ENCODE measurements at places on chromosomes 3 and 15.

DNA sequence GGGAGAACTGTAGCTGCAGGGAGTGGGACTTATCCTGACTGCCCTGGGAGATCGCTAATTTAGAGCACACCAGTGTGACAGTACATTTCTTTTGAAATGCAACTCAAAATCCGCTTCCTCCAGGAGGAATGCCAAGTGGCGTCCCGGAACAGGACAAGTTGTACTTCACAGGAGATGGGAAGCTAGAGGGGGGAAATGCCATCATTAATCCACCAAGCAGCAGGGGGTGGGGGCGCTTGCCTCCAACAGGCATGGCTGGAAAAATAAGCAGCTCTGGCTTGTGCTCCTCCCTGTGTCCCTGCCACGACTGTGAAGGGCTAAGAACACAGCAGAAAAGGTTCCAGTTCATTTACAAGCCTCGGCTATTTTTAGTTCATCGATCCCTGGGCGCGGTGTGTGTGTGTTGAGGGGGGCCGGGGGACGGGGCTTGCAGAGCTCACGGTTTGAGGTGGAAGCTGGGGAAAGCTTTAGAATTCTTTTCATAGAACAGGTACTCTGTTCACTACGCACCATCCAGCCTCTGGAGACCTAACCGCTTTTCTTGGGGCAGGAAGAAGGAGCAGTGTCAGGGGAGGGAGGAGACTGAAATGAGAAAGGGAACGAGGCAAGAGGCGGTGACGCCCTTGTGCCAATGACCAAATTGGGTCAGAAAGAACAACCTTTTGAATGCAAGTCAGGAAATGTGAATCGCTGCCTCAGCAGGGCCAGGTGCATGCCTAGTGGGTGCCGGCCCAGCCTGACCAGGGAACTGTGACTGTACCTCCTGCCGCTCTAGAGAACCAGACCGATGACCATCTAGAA is 51.8 kb upstream of the DGKG start:
- no peak for DNase-seq

DNA sequence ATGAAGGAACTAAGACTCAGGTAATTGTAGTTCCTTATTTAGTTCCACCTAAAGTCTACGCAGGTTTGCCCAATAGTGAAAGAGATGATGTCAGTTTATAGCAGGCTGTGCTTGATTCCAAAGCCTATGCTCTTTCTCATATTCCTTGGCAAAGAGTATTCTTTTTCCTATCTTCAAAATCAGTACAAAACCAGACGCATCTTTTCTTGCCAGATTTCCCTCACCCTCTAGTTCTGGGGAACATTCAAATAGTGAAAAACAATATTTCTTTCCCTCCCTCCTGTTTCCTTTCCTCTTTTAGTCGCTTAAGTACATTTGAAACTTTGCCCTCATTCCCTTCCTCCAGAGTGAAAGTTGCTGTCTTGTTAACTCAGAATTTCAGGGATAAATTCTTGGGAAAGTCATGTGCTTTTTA is 134.6 kb upstream of the PDZRN3 start:
- no peak for DNase-seq

DNA sequence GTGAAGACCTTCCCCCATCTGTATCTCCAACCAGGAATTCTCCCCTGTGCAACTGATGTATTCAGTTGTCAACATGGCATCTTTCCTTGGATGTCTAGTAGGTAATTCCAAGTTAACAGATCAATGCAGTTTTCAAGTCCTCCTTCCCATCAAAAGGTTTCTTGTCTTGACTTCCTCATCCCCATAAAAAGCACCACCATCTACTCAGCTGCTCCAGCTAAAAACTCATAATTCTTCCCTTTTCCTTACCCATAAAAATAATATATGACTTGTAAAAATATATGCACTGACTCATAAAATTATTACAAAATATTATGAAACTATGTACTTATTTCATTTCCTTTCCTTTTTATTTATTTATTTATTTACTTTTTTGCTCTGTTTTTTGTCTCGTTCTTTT is 5.0 kb upstream of the CAND2 start:
- DNase-seq = no peak

GRCh38 chr3:40382617-40382979 is 4.4 kb upstream of the ENTPD3 start:
- no peak for DNase-seq

GRCh38 chr15:101528108-101528916 is 38.8 kb upstream of the PCSK6 start:
- DNase-seq = no peak

- no peak for DNase-seq
These were observed 89.4 kb downstream of the RFTN1 start for GRCh38 chr3:16423947-16424673.

DNA sequence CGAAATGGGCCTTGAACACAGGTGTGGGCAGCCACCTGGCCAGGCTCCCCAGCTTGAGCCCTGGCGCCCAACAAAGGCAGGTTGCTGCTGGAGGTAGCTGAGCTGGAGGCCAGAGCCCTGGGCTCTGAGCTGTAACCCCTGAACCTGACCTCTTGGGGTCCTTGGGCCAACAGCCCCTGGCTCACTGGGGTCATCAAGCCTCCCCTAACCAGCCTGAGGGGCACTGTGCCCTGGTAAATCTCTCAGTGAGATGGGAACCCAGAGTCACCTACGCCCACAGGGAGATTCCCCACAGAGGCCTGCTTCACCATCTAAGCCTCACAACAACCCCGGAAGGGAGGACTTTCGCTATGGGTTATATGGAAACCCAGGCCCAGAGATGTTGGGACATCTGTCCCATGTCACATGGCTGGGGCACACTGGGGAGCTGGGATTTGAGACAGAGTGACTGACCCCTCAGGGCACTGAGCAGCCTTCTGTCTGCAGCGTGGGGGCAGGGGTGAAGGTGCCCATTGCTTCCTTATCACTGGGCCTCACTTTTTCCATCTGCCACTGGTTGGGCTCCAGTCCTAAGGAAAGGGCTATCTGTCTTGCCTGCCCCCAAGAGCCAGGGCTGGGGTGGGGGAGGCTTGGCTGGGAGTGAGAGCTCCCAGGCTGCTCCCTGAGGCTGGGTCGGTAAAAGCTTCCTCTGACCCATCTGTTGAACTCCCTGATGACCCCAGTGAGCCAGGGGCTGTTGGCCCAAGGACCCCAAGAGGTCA is 59.1 kb downstream of the IQSEC1 start:
- no peak for DNase-seq

DNA sequence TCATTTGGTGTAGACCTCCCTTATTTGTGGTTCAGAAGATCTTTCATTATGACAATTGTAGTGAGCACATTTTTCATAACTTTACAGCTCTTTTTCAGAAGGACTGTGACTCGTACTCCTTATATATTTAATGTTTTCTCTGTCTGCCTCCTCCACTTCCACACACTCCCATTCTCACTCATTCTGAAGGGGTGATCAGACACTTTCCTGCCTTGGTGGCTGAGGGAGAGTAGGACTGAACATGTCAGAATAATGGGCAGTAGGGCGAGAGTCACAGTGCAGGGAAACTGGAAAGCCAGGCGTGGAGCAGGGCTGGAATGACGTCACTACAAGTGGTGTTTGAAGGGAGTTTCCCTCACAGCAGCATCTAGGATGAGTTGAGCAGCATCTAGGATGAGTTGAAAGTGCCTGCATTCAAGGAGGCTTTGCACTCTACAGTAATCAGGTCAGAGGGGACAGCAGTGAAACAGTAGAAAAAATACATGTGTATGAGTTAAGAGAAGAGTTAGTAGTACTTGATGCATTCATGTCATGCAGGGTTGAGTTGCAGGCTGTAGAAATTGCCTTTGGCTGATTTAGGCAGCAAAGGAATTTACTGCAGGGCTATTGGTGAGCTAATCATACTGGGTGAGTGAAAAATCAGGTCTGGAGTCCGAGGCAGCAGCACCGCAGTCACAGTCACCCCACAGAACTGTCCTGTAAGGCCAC is 36.3 kb upstream of the FBXL22 start:
- DNase-seq = no peak

DNA sequence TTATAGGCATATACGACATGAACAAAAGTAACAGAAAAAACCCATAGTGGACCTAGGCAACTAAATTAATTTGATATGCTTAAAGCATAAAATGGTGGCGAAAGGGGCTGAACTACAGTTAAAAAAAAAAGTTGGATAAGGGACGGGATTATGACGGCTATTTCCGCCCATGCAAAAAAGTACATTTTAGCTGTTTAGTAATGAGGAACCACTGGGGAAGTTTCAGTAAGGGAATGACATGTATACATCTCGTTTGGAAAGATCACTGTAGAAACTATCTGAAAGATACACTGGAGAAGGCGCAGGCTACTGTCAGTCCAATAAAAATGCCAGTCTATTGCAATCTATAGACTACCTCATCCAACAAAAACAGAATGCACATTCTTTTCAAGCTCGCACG is 65.6 kb downstream of the ZNF148 start:
- no peak for DNase-seq

GRCh38 chr15:35062738-35063099 is 22.4 kb downstream of the NANOGP8 start:
- DNase-seq = no peak

Measured in SJSA1 (cell line).